ENCODE measurements at places on chromosomes 11 and 22.

- DNase-seq, result no peak
Measured at GRCh38 chr11:16893456-16894066, 120.7 kb downstream of the PLEKHA7 start.

GRCh38 chr11:68683121-68683520, 1.2 kb upstream of the GAL start:
- no peak for DNase-seq

DNA sequence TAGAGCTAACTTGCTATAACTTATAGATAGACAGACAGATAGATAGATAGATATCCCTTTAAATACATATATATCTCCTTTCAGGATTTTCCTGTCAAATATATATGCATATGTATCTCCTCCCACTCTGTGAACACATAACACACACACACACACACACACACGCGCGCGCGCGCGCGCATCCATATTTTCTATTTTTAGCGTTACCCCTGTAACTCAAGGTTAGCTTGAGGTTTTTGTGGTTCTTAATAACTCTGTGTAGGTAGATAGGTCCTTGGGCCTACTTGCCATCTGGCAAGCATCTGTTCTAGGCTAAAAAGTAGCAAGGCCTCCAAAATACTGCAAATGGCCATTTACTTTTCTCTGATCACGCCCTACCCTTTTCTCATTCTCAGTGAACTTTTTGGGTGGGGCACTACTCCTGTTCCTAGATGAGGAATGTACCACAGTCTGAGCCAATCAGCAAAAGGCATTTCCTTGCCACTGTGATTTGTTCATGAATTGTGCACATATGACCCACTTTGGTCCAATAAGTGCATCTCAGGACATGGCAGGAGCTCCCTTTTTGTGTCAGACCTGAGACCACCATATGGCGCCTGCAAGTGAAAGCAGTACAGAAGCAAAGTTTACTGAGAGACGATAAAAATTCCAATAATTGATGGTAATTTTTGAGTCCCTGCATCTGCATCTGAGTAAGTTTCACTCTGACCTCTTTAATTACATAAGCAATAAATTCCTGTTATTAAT, 740.5 kb upstream of the API5 start:
- DNase-seq, result no peak

DNA sequence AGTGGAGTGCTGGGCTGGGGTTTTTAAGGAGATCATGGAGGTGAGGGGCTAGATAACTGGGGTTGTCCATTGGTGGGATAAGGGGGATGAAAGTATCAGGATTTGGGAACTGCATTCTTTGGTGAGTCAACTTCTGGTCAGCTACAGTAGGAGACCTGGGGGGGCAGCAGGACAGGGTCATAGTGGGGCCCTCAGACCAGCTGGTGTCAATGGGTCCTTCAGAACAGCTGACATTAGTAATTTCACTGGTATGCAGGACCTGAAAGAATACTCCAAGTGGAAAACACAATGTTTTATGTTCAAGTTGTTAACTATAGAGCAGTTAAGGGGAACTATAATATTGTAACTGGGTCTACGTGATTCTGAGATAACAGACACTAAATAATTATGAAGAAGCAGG, 2.8 kb upstream of the TTC12 start:
- DNase-seq, result no peak

- no peak for DNase-seq
Measured at GRCh38 chr22:37419969-37420685, 7.2 kb downstream of the ELFN2 start.

DNA sequence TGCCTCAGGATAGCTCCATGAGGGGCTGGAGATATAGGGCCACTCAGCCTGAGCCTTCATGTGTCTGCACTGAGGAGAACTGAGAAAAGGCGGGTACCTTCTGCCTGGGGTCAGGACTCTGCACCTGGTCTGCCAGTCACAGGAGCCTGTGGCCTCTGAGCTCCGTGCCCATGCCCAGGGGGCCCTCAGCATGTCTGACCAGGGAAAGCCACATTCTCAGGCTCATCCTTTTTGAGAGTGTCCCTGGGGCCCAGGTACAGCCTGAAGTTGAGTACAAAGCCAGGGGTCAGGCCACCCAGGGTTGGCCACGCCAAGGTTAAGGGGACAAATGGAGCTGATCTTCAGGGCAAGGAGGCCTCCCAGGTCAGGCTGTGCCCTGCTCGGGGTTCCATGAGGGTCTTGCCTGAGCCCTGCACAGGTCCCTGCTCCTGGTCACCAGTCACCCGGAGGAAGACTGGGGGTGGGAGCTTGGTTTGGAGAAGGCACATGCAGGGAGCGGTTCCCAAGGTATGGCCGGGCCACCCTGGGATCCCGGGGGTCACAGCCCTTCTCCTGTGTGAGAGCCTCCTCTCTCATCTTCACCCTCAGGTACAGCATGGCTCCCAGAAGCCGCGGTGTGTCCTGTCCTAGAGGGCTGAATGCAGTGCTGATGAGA, 6.0 kb downstream of the DENND6B start:
- DNase-seq, result no peak

GRCh38 chr22:47044722-47045535, 282.5 kb downstream of the TBC1D22A start:
- no peak for DNase-seq

DNA sequence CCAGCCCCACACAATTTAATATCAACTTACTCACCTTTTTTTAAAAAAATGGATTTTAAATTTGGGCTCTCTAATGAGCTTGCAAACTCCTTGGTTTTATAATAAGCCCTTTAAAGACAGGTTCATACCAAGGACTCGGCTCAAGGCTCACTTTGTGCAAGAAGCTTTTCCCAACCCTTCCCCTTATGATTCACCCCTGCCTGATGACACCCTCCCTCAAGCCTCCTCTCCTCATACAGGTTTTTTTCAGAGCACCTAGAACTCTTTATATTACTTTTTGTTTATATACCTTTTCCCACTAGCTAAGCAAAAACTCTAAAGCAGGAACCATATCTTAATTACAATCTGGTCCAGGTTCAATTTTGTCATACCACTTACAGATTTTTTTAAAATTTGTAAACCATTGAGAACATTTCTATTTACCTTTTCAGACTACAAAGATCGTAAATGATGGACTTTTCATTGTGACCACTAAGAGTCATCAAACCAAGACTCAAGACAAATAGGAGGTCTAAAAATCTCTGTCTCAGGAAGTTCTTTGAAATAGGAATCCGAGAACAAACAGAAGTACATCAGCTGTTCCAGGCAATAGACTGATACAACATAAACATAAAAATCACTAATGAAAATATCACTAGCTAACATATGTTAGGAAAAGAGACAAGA, 13.1 kb upstream of the EXPH5 start:
- no peak for DNase-seq

GRCh38 chr11:111200010-111200534, 45.5 kb upstream of the POU2AF2 start:
- no peak for DNase-seq

GRCh38 chr22:36379593-36380361, 8.0 kb downstream of the MYH9 start:
- no peak for DNase-seq
